Progenitor cell of endocrine pancreas (in vitro differentiated cells): ENCODE measurements at places on chromosomes 16 and 17. TPM values are rescaled to one million over a fixed set of nuclear protein-coding genes. Genes with fewer than 3 reads are reported as not detected.

- no peak for DNase-seq
Measured at GRCh38 chr16:51391798-51392511, 240.9 kb upstream of the SALL1 start.

DNA sequence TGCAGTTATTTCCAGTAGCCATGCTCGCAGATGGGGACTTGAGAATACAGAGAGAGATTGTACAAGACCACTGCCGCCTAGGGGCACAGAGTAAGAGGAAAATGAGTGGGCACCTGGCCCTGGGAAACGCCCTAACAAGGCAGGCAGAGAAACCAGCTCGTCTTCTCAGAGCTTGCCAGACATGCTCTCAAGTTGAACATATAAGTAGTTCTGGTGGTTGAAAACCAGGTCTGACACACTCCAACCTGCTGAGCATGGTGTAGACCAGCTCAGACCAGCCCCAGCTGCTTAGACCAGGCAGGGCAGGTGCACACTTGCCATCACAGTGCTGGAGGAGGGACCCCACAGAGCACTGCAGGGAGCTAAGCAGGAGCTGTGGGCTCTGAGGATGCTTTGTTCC lies 250.5 kb downstream of the CPPED1 start:
- DNase-seq, result no peak

GRCh38 chr16:397736-398332 lies 835 bp downstream of the NME4 start:
- DNase-seq, result peak; percentile 75

DNA sequence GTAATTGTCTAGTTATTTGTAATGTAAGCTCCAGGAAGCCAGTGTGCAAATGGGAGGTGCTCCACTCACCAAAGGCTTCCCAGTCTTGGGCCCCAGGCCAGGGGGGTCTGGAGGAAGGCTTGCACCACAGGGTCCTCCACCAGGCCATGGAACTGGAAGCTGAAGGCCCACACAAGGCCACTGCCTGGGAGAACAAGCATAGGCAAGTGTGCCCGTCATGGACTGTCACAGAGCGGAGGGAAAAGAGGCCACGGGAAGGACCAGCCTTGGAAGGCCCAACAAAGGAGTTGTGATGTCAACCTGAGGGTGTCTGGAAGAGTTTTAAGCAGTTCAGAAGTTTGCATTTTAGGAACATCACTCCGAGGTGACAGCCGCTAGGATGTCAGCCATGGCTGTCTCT lies 3.0 kb upstream of the SRRM2 start:
- no peak for DNase-seq

- no peak for DNase-seq
Measured at GRCh38 chr16:20137194-20137593, 63.5 kb upstream of the GPR139 start.

DNA sequence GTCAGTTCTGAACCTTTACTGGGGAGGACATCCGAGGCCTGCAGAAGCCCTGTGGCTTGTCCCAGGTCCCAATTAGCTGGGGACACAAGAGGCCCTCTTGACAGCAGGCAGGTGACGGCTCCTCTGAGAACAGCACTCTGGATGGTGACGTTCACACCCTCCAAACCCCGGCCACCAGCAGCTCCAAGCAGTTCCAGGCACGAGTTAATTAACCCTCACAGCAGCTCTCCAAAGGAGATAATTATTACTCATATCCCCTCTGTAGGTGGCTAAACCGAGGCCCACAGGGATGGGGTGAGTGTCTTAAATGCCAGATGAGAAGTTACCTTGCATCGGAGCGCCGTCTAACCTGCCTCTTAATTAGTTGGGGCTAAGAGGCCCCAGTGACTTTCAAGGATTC lies 168.9 kb upstream of the CIBAR2 start:
- DNase-seq, result no peak

GRCh38 chr16:29925105-29925756 lies 795 bp downstream of the KCTD13 start:
- no peak for DNase-seq

GRCh38 chr17:36214918-36215317 lies 4.1 kb downstream of the CCL4L2 start:
- no peak for DNase-seq

DNA sequence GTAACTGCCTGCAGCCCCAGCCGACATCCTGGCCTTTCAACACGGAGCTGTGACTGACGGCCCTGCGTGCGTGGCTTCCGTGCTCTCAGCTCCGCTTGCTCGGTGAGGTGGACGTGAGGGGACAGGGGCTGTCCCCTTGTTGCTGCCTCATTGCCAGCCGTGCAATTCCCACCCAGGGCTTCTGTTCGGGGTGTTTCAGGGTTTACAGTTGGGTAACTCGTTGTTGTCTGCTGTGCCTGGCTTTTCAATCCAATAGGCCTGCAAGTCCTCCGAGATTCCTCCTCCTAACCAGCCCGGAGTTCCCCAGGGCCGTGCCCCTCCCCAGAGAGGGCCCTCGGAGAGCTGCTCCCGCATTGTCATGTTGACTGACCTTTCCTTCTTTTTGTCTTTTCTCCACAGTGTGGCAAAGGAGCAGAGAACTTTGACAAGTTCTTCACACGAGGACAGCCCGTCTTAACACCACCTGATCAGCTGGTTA lies 31.4 kb upstream of the CACNG5 start:
- DNase-seq, result no peak

The CCL17 gene
- not detected in 2 replicates for total RNA-seq

The SMIM22 gene
- not detected in 2 replicates for total RNA-seq

The C16orf96 gene
- 1.2 and 1.7 TPM in 2 replicates for total RNA-seq

The GPR139 gene
- not detected in 2 replicates for total RNA-seq

The HSBP1 gene
- 197 and 198 TPM in 2 replicates for total RNA-seq

The WIPF2 gene
- total RNA-seq, result 37.5 and 38.2 TPM in 2 replicates

The KRT25 gene
- not detected in 2 replicates for total RNA-seq
